ENCODE measurements at places on chromosomes 3 and 15.
A peak's percentile ranks its signal among the peaks of the same experiment; 100 is the strongest.

DNA sequence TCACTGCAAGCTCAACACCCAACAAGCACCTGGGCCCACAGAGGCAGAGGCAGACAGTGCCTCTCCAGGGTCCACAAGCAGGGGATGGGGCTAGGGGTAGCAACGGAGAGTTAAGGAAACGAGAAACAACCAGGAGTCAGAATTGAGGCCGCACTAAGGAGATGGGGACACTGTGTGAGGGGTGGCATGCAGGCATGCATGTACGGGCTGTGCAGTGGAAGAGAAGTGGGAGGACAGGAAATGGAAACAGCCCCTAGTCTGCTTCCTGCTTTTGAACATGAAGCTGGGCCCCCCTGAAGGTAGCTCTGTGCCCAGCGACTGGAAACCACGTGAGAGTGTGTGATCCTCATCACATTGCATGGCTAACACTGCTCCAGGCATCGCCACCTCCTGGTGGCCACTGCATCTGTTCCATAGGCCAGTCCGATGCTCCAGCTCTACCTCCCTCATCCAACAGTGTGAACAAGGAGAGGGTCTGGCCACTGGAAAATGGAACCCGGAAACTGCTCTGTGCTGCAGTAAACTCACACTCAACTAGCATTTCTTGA is 44.0 kb downstream of the XXYLT1 start:
- no peak for DNase-seq

- DNase-seq, result no peak
Measured at GRCh38 chr15:28043691-28044091, 55.4 kb downstream of the OCA2 start.

DNA sequence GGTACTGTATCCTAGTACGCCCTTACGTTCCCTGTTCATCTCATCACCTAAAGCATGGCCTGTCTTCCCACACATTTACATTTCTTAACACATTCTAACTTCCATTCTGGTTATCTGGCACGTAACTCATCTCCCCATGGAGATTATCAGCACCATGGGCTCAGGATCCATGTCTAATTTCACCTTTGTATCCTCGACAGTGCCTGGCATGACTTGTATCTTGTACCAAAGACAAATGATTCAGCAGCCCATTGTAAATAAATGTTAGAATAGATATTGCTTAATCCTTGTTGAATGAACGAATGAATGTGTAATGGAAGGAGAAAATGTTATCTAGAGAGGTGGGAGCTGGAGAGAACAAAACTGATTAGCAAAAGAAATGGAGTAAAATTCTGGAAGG is 69.7 kb upstream of the TPM1 start:
- no peak for DNase-seq

DNA sequence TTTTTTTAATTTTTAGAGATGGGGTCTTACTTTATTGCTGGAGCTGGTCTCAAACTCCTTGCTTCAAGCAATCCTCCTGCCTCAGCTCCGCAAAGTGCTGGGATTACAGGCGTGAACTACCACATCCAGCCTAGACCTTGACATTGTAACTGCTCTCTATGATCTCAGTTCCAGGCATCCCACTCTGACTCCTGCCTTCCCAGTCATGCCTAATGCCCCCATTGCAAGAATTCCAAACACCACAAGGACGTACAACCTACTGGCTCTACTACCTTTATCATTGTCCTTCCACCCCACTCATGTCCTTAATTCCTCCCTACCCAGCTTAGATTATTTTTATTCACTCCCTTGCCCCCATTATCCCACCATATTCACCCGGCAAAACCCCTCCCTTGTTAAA is 21.6 kb downstream of the NKIRAS1 start:
- DNase-seq, result no peak

GRCh38 chr15:72307026-72307425 is 12.9 kb downstream of the CELF6 start:
- DNase-seq, result no peak

GRCh38 chr15:59124261-59124660 is 19.3 kb downstream of the CCNB2 start:
- no peak for DNase-seq

GRCh38 chr3:184203526-184203925 is 17.5 kb downstream of the ABCF3 start:
- DNase-seq, result no peak

DNA sequence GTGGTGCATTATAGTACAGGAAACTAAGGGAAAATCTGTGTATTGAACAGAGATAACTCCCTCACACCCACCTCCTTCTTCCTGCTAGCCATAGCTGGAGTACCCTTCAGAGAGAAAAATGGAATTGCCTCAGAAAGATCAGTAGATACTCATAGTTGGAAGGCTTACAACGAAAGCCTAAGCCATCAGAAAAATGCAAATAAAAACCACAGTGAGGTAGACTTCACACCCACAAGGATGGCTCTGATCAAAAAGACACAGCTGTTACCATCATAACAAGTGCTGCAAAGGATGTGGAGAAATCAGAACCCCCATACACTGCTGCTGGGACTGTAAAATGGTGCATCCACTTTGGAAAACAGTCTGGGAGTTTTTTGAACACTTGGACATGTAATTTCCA is 7.4 kb upstream of the DLG1 start:
- DNase-seq, result peak; percentile 25

- no peak for DNase-seq
Measured at GRCh38 chr3:79167651-79168416, 600.0 kb downstream of the ROBO1 start.

GRCh38 chr3:12906916-12907290 is 65.5 kb upstream of the RPL32 start:
- no peak for DNase-seq

DNA sequence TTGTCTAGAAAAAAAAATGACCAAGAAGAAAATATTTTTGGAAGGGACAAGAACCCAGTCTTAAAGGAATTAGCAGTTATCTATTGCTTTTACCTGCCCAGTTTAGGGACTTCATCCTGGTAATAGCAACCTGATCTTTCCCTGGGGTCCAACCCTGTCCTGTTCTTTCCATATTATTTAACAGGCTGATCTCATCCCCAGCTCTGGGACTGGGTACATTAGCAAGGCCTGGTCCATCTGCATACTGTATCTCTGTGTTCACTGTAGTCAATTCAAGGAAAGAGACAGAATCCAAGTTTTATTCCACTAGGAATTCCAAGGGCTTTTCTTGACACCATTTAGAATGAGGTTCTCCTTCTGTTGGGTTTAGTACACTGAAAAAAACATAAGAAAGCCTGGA is 191.7 kb upstream of the GADL1 start:
- DNase-seq, result no peak

- DNase-seq, result no peak
Measured at GRCh38 chr15:48498828-48499227, 146.7 kb downstream of the FBN1 start.

DNA sequence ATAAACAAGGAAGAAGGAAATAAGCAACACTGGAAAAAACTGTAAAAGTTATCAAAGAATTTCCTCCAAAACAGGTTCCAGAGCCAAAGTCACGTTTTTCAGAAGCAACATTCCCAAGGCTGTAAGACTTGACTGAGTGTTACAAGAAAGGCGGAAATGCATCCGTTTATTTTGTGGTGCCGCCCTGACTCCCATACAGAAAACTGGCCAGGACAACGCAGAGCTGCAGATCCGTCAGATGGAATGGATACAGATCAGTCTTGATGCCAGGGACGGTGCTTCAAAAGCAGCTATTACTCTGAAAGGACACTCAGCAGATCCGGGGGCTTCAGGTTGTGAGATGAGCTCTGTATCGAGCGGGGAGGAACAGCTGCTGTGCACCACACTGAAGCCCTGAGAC is 83.4 kb downstream of the GABRG3 start:
- no peak for DNase-seq

DNA sequence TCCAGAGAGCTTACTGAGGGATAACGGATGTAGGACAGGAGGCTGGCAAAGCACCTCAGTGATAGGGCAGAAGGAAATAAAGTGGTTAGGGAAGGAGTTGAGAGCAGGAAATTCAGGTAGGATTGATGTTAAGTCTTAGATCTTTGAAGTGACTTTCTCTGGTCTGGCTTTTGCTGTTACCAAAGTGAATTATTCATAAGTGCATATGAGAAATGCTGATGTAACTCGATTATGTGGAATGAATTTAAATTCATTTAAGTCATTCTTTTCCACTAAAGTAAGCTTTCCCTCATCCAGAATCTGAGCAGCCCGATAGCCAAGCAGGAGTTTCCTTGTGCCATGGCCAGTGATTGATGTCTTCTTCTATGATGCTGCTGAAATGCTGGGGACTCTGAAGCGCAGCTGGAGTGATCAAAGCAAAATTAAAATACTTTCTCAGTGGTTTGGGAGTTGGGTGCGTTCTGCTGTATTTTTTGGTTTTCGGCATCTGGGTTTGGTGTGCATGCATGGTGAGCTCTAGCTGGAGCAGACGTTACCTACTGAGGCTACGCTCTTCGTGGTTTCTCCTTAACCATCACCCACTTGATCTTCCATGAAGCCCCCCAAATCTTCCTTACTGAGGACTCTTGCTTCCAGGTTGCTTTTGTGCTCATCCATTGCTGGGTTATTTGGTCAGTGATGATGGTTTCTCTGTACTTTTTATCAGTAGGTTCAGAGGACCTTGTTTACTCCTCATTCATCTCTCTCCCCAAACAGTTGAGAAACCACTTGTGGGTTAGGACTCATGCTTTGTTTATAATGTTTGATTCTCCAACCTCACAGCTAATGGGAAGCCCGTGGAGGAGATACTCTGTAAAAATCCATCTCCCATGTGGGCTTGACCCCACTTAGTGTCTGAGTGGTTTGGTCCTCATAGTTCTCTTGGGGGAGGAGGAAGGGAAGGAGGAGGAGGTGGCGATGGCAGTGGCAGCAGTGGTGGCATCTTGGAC is 72.5 kb downstream of the IGF1R start:
- no peak for DNase-seq

- no peak for DNase-seq
Measured at GRCh38 chr3:108295421-108296175, 750 bp upstream of the HHLA2 start.

All from CD4-positive, alpha-beta T cell treated with Interleukin-2 at 100 ng/mL for 4 hours (primary cell).